ENCODE measurements at places on chromosomes 4 and X.
A peak's percentile ranks its signal among the peaks of the same experiment; 100 is the strongest.

DNA sequence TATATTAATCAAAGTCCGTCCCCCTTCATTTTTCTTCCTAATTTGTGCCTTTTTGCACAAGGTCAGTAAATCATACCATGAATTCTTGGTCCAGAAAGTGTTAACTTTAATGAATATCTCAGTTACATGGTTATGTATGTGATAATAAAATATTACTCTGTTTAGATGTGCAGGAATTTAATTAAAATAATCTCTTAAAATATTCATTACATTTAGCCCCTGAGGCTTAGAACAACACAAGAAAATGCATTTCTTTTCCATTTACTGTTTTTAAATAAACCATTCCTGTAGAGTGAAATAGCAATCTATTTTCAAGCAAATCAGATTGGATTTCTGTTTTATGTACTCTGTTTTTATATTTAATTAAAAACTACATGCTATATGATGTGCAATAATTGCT lies 17.6 kb downstream of the MAB21L2 start:
- DNase-seq = no peak

DNA sequence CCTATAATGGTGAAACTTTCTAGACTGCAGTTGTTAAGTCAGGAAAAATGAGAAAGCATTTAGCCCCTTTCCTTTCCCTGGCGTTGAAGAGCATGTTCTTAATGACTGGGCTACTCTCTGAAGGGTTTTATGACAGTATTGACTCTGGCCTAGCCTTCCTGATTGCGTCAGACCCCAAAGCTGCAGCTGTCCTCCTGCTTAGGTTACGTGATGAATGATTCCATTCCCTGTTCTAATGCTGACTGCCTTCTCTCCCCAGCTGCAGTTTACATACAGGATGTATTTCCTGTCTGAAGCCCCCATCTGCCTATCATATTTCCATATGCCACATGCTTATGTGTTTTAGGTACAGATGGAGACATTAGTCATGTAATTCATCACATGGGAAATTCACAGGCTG lies 105.8 kb upstream of the EGFL6 start:
- peak; percentile 85 for DNase-seq

DNA sequence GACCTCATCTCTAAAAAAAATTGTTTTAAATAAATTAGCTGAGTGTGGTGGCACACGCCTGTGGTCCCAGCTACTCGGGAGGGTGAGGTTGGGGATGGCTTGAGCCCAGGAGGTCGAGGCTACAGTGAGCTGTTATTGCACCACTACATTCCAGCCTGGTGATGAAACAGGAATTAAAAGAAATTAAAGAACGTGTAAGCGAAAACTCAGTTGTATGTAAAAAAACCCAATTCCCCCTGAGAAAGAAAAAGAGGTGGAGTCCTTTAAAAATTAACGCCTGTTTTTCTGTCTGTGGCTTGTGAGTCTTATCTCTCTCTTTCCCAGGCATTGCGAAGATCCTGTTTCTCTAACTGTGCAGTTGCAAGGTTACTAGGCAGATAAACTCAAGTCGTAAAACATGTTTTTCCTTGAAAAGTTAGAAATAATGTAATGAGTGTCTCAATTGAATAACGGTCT lies 22.1 kb downstream of the EPGN start:
- no peak for DNase-seq

- DNase-seq = no peak
These were observed 191.6 kb upstream of the GALNTL6 start for GRCh38 chr4:171621646-171622045.

GRCh38 chrX:48835524-48836329 lies at the start of gene PCSK1N:
TSS of gene PCSK1N (minus strand) at chrX:48835610. CDS start at chrX:48835532, 78 bp downstream.
- peak; percentile 94 for DNase-seq

All from NCI-H1092 (cell line).